ENCODE measurements at places on chromosomes 16 and 17.

DNA sequence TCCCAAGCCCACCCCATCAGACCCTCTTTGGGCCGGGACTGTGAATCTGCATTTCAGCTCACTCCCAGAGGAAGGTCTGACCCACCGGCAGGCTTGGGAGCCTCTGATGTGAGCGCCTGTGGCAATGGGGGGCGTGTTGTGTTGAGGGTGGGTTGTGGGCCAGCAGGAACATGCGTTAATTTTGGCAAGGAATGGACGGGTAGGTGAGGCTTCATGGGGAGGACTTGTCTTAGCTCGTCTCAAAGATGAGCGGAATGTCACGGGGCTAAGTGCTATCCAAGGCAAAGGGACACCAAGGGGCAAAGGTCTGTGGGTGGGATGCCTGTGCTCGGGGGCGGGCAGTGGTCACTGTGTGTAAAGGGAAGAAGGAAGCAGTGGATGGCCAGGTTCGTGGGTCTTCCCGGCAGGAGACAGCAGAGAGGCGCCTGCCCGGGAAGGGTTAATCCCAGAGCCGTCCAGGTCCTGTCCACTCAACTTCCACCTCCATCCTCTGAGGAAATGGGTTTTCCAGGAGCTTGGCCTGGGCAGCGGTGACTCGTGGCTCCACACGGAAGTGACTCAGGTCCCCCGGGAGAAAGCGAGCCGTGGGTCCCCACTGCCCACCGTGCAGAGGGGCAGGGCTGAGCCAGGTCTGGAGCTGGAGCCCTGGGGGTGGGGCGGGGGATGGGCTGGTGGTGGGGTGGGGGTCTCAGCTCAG, 17.4 kb downstream of the ADGRG1 start:
- DNase-seq, result no peak

GRCh38 chr16:85897382-85897781, 1.6 kb upstream of the IRF8 start:
- DNase-seq, result no peak

GRCh38 chr16:25747160-25747758, 55.5 kb downstream of the HS3ST4 start:
- DNase-seq, result no peak

DNA sequence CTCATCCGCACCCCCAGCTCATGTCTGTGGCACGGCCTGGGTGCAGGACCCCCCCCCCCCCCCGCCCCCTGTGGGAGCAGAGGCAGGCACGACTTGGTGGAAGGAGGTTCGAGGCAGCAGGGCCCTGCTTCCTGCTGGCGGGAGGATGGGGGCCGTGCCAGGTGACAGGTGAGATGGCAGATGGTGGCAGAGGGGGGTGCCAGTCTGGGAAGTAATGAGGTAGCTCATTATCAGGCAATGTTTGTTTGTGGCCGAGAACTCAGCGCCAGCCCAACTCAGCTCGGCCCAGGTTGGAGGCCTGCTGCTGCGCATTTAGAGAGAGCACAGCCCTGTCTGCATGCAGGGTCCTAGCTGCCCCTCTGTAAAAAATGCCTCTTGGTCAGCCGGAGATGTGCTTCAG, 40.1 kb upstream of the JPH3 start:
- no peak for DNase-seq

DNA sequence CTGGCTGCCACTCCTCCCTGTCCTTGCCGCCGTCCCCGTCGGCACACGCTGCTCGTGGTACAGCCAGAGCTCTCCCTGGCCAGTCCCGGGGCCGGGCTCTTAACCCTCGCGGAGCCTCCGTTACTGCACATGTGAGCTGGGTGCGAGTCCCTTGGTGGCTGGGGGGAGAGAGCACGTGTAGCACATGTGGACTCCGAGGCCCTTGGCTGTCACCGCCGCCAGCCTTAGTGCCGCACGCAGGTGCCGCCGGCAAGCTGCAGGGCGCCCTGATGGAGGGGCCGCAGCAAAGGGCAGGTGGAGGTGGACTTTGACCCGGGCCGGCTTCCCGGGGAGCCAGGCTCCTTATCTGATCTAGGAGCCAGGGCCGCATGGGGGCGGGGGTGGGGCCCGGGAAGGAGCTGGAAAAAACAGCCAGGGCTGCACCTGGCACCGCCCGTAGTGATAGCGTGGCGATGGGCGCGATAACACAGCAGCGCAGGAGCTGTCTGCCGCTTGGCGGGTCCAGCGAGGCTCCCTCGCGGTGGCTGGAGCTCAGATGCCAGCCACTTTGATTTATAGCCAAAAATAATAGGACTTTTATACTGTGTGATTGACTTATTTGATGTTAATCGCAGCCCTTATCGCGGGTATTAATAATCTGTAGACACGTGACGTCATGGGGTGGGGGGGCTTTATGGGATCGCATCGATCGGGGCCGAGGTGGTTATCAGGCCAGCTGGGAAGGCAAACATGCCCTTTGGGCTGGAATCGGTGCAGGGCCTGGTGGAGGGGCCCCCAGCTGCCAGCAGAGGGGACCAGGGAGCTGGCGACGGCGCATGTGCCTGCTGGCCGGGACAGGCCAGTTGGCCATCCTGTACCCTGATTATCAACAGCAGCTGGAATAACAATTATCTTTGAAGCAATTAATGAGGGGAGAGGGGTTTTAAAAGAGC, 35.1 kb downstream of the ZFPM1 start:
- no peak for DNase-seq

GRCh38 chr17:18115517-18115916, 7.0 kb downstream of the MYO15A start:
- DNase-seq, result no peak

DNA sequence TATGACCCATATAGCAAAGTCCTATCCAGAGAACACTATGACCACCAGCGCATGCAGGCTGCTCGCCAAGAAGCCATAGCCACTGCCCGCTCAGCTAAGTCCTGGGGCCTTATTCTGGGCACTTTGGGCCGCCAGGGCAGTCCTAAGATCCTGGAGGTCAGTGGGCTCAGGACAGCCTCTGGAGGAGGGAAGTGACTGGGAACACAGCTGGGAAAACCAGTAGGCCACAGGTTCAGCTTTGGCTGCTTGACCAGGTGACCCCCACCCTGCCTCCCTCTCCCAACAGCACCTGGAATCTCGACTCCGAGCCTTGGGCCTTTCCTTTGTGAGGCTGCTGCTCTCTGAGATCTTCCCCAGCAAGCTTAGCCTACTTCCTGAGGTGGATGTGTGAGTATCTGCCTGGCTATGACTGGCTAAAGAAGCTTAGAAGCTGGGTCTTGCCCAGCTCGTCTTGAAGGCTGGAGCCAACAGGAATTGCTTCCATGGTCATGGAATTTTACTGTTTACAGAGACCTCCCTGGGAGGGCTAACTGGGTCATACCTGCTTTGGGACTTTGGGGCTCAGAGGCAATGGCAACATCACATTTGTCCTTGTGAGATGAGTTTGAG, 1.5 kb upstream of the OVCA2 start:
- DNase-seq, result peak; percentile 60

DNA sequence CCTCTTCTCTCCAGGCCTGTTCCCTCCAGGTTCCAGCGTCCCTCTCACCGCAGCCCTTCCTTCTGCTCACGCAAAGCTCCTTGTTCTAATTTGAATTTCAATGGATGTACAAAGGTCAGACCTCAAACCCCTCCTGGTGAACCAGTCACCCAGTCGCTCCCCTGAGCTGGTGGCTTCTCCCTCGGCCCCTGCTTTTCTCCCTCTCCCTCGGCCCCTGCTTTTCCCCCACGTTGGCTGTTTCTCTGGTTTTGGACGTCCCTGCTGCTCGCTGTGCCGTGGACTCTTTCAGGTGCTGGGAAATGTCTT, 8.6 kb upstream of the MSLN start:
- DNase-seq, result no peak

DNA sequence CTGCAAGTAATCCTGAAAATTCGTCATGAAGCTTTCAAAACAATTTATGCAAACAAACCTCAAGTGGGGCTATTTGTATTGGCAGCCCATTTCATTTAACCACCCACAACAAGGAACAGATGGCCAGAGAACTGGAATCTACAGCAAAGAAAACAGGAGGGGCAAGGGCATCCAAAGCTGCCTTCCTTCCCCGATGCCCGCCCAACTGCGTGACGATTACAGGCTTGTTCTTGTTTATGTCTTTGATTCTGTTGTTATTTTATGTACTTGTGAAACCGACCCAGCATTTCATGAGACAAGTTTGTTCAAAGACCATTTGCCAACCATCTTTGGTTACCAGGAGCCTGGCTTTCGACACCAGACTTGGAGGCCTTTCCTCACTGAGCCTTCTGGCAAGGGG, 59.1 kb upstream of the IRX6 start:
- no peak for DNase-seq

- DNase-seq, result no peak
These were observed 106.2 kb downstream of the SNX11 start for GRCh38 chr17:48213797-48214196.

- no peak for DNase-seq
These were observed 137.7 kb upstream of the CORO6 start for GRCh38 chr17:29760279-29761039.

- peak; percentile 35 for DNase-seq
These were observed 150.1 kb downstream of the SHISA6 start for GRCh38 chr17:11391134-11391533.

DNA sequence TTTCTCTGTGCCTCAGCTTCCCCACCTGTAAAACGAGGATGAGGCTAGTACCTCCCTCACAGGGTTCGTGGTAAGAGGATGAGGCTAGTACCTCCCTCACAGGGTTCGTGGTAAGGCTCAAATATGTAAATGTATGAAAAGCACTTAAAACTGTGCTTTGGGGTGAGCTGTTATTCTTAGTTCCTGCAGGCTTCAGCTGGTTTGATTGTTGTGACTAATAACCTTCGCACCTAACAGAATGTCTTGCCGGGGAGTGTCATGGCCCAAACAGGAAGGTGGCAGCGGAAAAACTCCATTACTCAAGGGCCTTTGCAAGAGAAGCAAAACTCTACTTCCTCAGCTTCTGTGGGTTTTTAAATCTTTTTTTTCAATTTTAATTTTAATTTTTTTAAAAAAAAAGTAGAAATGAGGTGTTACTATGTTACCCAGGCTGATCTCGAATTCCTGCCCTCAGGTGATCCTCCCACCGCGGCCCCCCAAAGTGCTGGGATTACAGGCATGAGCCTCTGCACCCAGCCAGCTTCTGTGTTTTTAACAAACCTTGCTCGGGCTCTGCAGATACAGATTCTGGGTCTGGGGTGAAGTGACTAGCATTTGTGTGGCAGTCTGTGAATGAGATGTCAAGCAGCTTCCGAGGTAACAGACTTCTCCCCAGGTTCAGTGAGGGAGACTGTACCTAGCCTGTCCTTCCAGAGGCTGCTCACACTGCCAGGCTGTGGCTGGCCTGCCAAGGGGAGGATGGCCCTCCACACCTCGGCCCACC, 103.0 kb downstream of the RAB11FIP4 start:
- no peak for DNase-seq

DNA sequence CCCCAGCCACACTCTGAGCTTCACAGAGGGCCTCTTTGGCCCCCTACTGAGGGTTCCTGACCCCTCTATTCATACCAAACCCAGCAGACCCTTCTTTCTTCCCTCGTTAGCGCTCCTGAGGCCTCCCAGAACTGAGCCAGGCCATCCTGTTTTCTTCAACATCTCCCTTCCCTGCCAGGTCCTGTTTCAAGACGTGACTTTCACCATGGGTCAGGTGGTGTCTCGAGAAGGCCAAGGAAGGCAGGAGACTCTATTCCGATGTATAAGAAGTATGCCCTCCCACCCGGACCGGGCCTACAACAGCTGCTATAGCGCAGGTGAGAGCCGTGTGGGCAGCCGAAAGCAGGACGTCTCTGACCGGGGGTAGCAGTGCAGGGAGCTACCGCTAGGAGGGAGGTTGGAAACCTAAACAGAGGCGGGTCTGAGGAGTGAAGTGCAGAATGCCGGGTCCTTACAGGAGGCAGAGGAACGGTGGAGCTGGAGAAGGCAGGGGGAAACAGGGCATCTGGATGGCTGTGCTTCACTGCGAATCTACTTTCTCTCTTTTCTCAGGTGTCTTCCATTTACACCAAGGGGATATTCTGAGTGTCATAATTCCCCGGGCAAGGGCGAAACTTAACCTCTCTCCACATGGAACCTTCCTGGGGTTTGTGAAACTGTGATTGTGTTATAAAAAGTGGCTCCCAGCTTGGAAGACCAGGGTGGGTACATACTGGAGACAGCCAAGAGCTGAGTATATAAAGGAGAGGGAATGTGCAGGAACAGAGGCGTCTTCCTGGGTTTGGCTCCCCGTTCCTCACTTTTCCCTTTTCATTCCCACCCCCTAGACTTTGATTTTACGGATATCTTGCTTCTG, 1.3 kb upstream of the SENP3 start:
- DNase-seq, result peak; percentile 83

GRCh38 chr16:86730086-86730485, 151.7 kb downstream of the FOXL1 start:
- DNase-seq, result no peak
